ENCODE measurements at places on chromosomes 11 and 22. TPM values are rescaled to one million over a fixed set of nuclear protein-coding genes. Genes with fewer than 3 reads are reported as not detected.

Gene ZP1
- not detected for total RNA-seq

GRCh38 chr11:1041471-1041870 is 5.0 kb upstream of the MUC6 start:
- DNase-seq: no peak

DNA sequence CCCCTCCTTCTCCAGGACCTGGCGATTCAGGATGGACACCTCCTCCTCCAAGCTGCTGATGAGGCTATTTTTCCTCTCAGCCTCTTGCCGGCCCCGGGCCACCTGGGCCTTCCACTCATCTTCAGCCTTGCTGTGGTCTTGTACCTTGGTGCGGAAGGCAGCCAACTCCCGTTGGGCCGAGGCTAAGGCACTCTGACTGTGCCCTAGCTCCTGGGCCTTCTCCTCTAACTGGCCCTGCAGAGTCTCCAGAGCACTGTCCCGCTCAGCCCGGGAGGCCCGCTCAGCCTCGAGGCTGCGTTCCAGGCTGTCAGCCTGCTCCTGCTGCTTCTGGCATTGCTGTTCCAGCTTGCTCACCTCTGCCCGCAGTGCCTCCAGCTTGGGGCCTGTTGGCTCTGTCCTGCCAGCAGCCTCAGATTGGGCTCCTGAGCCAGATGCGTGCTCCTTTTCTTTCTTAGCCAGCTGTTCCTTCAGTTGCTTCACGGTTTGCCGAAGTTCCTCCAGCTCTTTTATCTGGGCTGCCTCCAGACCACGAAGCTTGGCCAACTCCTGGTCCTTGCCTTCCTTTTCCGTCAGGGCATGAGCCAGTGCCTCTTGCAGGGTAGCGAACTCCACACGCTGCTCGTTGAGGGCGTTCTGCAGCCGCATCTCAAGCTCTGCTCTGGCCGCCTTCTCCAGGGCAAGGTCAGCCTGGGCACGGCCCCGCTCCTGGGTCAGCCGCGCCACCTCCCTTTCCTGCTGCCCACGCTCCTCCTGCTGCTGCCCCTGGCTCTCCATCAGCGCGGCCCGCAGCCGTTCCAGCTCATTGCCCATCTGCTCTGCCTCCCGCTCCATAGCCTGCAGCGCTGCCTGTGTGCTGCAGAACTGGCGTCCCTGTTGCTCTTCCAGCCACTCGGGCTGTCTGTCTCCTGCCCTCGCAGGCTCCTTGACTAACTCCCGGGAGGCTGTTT is 15.3 kb downstream of the IL18BP start:
- peak; percentile 62 for DNase-seq

DNA sequence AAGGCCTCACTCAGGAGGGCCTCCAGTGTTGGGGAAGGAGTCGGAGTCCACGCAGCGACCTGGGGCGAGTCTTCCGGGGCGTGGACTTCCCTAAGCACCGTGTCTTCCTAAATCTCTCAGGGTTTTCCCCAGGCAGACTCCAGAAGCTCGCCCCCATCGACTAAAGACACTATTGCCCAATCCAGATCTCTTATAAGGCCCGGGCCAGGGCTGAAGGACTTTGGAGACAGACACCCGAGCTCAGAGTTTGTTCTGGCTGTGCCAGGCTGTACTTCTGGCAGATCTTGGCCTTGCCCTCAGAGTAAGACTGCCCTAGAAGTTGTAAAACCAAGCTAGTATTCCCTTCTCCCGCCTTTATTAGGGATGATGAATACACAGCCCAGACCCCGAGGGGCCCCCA is 191.4 kb downstream of the BUD13 start:
- DNase-seq: no peak

Gene SLC22A8
- total RNA-seq: not detected

GRCh38 chr11:90221803-90222458 is 918 bp downstream of the CHORDC1 start:
- DNase-seq: no peak

DNA sequence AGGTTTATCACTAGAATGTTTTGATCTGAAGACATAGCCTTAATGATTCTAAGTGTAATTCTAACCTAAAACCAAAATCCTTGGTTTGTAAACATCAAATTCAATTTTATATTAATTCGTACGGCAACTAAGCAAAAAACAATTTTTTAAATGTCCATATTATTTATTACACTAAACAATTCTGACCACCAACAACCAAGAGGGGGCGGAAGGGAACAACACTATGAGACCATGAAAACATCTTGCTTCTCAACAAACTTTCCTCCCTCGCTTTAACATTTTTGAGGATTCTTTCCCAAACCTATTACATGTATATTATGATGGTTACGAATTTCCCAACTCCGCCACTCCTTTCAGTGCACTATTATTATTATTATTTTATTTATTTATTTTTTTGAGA is 6.5 kb upstream of the UCP2 start:
- DNase-seq: no peak

GRCh38 chr22:26985206-26985605 is 327.8 kb downstream of the MIAT start:
- DNase-seq: no peak

GRCh38 chr11:36261094-36261493 is 28.1 kb downstream of the COMMD9 start:
- DNase-seq: no peak

Measured in muscle of leg (tissue), 16 donors.